ENCODE measurements at places on chromosomes 3 and 15.

DNA sequence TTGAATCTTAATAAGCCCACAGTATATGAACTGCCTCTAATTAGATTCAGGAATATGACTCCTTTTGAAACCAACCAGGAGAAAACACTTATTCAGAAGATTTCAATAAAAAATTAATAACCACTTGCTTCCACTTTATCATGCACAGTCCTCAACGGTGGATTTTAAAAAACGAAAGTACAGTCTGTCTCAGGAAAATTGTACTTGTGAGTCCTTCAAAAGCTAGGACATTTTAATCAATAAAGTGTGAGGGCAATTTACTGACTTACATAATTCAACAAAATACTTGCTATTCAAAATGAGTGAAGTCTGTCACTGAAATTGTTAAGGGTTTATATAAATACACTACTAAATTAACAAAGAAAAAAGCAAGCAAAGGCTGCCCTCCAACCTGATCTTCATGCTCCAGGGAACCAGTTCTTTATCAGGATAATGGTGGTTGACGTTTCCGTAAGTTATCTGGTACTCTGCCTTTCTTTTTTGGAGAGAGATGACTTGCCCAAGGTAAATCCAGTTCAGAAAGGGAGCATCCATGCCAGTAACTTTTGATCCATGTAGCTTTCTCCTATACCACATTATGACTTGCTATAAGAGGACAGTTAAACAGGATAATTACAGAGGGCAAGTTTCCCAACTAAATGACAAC is 17.0 kb downstream of the SUCLG2 start:
- DNase-seq = no peak

DNA sequence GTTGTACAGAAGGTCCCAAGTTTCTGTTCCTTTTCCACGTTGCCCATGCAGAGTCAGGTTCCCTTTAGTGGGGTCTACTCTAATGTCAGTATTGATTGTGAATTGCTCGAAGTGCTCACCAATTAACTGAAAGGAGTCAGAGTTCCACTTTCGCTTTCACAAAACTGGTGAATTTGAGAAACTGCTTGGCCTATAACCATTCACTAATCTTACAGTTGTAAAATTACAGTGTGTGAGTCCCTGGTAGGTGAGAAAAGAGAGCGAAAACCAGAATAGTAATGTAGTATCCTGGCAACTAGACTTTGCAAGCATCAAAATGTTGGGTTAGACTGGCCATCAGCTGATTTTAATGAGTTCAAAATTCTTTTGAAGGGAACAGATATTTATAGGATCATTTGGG is 237.5 kb upstream of the CHRM5 start:
- no peak for DNase-seq

DNA sequence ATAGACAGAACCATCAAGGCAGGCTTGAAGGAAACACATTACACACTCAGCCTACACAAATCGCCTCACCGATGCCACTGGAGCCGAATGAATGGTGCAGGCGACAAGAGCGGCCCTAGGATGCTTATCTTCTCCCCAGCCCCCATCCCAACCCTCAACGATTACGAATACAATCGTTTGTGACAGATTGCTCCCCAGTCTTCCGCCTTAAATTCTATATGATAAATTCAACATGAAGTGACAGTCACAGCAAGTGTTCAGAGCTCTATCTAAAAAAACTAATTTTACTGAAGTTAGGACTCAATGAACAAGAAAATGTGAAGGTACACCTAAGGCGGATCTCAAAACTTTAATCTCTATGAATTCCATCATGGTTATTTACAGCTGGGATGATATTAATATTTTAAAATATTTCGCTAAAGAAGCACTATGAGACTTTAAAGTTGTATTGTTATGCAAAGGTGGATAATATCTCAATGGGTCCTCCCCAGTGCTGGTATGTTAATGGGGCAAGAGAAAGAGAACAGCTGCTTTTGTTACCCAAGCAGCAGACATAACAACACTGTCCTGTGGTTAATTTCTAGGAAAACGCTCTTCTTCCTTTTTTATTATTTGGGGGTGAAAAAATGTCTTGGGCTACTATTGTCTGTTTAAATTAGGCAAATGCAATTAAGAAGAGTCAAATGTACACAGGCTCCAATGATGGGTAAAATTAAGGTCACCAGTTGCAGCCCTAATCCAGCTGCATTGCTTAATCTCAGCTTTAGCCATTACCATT is 147.6 kb upstream of the NR2F2 start:
- DNase-seq = no peak

- no peak for DNase-seq
Measured at GRCh38 chr15:95874637-95875036, 455.9 kb upstream of the NR2F2 start.

GRCh38 chr3:10992017-10992942 is at the start of gene SLC6A1:
Gene SLC6A1, plus strand, starts transcription at chr3:10992748. Its CDS starts 24,464 bp downstream, at chr3:11017212.
- no peak for DNase-seq

DNA sequence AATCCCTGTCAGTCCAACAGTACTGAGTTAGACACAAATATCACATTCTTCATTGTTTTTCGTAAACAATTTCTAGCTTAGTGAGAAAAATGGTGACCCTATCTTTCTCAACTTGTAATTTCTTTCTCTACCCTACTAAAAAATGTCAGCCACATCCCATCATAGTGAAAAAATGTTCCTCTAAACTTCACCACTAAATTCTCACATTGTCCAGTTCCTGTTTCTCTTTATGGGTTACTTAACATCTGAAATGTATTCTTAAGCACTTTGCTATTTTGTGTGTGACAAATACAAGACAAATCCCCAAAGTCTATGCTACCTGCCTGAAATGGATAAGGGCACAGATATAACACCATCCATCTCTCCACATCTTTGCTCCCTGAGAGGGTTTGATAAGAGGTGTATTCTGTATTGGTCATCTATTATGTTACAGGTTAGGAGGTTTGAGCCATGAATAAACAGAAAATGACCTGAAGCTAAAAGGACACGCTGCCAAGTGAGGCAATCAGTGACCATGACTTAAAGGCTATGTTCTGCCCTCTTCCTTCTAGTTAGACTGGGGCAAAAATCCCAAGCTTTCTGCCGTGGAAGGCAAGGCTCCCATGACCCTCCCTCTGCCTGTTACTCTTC is 118.2 kb downstream of the GADL1 start:
- DNase-seq = no peak

DNA sequence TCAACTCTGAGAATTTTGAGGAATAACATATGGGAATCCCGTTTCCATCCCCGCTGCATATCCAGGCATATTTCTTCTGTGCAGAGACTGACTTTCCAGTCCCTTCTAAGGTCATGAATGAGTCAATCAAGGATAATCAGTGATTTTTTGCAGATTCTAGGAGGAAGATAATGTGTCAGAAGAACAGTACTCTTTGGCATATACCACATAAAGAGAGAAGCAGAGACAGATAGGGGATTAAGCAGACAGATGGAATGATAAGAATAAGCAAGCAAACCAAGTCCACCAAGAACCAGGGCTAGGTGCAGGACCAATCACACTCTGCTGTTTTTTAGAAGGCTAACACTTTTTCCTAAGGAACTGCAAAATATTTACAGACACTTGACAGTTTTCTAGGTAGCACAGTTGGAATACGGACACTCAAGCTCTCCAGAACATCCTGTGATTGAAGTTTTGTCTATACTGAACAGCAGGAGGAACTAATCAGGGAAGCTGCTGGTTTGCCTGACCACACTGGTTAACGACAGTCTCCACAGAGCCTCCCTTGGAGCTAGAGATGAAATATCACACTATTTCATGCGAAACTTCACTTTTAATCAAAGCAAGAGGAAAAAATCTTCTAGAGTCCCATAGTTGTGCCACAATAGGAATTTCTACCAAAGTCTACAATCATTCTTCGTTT is 450.0 kb upstream of the KCNMB2 start:
- no peak for DNase-seq

GRCh38 chr3:46849686-46850467 is 13.4 kb downstream of the MYL3 start:
- no peak for DNase-seq

- no peak for DNase-seq
Measured at GRCh38 chr3:67154429-67154828, 156.3 kb downstream of the KBTBD8 start.

- no peak for DNase-seq
Measured at GRCh38 chr3:15635121-15635661, 33.6 kb downstream of the BTD start.

- no peak for DNase-seq
Measured at GRCh38 chr15:66042624-66043023, 173.3 kb downstream of the RAB11A start.

- no peak for DNase-seq
Measured at GRCh38 chr3:134222835-134223234, 27.8 kb downstream of the RYK start.

- DNase-seq = peak; percentile 82
Measured at GRCh38 chr15:34583399-34584329, at the start of gene GOLGA8B. Gene GOLGA8B, minus strand, starts transcription at chr15:34583651. Its CDS starts 47,739 bp downstream, at chr15:34535912.

DNA sequence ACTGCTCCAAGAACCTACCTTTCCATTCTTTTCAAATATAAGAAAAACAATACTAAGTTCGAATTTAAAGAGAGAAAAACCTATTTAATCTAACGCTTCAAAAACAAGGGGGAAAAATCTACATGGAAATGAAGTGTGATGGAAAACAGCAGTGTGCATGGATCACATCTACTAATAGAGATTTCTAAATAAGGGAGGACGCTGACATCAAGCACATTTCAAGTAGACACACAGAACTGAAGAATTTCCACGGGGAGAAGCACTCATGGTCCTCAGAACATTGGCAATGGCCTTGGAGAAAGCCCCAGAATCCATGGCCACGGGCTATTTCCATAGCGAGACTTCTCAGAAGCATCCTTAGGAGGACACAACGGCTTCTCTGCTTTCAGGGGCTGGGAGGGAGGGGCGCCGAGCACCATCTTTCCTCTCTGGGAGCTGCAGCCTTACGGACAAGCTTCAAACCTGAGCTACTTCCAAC is 1.0 kb downstream of the TASOR start:
- DNase-seq = no peak

DNA sequence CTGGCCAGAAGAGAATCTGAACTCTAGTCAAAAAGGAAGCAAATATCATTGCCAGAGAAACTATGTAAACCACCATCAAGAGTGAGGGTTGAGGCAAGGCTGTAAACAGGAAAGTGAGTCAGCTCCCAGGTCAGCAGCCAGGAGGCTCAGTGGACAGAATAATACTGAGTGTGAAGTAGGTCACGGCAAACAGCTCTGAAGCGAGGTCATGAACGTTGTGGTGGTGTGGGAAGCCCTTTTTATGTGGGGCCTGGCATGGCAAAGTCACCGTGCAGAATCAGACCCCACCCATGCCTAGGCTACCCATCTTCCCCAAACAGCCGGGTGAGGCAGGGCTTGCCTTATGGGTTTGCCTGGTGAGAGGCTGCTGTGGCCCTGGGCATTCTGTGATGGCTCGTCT is 43.9 kb downstream of the THBS1 start:
- peak; percentile 8 for DNase-seq

DNA sequence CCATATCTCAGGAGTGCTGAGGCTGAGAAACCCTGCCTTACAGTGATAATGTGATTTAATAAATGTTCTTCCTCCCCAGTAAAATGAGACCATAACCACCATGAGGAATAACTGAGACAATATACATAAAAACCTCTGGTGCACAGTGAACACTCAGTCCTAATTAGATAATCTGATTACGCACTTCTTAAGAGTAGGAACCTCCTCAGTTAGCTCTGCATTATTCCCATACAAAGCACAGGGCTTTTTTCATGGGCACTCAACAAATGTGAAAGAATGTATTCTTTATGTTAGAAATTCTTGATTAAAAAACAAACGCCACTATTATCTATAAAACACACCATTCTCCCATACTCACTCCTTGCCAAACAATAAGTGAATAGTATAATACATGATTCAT is 97.0 kb downstream of the TNIK start:
- DNase-seq = no peak

- no peak for DNase-seq
Measured at GRCh38 chr15:59991834-59992233, 12.3 kb upstream of the FOXB1 start.

DNA sequence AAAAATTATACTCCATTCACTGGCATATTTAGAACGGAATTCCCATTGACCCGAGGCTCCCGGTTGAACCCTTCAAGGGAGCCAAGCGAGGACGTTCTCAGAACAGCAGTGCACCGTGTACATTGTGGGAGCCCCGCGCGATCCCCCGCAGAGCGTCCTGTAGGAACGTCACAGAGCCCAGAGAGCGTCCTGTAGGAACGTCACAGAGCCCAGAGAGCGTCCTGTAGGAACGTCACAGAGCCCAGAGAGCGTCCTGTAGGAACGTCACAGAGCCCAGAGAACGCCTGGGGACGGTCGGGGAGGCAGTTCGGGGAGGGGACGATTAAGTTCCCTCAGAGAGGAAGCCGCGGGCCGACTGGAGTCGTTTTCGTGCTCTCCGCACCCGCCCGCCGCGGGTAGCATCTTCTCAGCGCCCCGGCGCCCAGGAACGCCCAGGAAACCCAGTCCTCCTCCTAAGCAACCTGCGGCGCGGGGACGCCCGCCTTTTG is 506 bp upstream of the ATP1B3 start:
- peak; percentile 79 for DNase-seq

GRCh38 chr15:66069751-66070150 is 183.8 kb downstream of the MEGF11 start:
- DNase-seq = no peak

DNA sequence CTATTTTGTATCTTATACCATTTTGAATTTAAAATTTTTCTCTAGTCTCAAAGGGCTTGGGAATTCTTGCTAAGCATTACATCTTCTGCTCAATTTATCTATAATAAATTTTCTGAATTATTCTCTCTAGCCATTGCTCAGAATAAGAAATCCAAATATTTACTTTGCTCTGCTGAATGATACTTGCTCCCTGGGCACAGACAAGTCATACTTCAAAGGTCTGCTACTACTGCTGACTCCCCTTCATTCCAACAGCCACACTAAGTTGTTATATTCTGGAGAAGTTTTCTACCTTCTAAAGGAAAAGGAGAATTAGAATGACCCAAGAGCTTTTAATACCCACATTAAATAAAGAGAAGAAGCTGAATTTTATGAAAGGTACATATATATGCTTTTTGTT is 460.3 kb upstream of the ZNF717 start:
- DNase-seq = no peak

GRCh38 chr3:159859424-159859823 is 129.2 kb upstream of the IL12A start:
- DNase-seq = no peak

GRCh38 chr3:182967218-182968204 is 12.8 kb downstream of the DCUN1D1 start:
- DNase-seq = no peak

- no peak for DNase-seq
Measured at GRCh38 chr3:108122276-108122675, 31.4 kb upstream of the CD47 start.

- DNase-seq = no peak
Measured at GRCh38 chr3:137360531-137361201, 402.9 kb downstream of the IL20RB start.

- DNase-seq = no peak
Measured at GRCh38 chr3:194682189-194682693, 3.4 kb upstream of the FAM43A start.

- DNase-seq = peak; percentile 59
Measured at GRCh38 chr3:72997421-72997961, 880 bp downstream of the PPP4R2 start.

DNA sequence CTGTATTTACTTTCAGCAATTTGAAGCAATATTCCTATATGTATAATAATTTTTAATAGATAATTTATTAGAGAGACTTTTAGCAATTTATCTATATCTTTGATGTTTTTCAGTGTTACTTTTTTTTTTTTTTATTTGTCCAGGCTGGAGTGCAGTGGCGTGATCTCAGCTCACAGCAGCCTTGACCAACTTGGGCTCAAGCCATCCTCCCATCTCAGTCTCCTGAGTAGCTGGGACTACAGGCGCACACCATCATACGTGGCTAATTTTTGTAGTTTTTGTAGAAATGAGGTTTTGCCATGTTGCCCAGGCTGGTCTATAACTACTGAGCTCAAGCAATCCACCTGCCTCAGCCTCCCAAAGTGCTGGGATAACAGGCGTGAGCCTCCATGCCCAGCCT is 25.3 kb upstream of the SLTM start:
- DNase-seq = no peak
